WTC11 (cell line): ENCODE measurements at places on chromosomes 5 and 9. TPM values are rescaled to one million over a fixed set of nuclear protein-coding genes. Genes with fewer than 3 reads are reported as not detected.
A peak's percentile ranks its signal among the peaks of the same experiment; 100 is the strongest.

DNA sequence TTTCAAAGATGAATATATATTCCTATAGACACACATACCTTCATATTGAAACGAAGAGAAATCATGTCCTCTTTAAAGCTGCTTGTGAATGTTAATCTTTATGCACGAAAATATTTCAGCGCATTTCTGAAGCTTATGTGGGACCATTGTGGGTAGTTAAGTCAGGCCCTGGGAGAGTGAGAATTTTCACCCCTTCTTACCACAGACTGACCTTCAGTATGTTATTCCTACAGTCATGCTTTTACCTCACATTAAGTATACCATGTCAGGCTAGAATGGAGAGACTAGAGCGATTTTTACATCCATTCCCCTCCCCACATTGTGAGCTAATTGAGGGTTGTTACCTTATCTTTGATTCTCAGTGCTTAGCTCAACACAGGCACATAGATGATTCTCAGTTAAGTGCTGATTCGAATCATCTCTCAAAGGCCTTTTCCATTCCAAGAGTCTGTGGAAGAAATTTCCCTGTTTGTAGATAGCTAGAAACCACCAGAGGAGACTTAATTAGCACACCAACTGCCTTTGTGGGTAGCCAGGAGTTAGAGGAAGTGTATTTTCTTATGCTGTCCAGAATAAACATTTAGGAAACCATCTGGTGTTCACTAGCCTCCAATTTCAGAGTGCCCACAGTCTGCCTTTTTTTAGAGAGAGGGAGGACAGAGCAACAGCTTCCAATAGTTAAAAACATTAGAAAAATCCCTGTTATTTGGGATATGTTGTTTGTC is 110.5 kb downstream of the MEGF10 start:
- DNase-seq: no peak

GRCh38 chr9:136942881-136943230 is 1.7 kb downstream of the FBXW5 start:
- DNase-seq: no peak

DNA sequence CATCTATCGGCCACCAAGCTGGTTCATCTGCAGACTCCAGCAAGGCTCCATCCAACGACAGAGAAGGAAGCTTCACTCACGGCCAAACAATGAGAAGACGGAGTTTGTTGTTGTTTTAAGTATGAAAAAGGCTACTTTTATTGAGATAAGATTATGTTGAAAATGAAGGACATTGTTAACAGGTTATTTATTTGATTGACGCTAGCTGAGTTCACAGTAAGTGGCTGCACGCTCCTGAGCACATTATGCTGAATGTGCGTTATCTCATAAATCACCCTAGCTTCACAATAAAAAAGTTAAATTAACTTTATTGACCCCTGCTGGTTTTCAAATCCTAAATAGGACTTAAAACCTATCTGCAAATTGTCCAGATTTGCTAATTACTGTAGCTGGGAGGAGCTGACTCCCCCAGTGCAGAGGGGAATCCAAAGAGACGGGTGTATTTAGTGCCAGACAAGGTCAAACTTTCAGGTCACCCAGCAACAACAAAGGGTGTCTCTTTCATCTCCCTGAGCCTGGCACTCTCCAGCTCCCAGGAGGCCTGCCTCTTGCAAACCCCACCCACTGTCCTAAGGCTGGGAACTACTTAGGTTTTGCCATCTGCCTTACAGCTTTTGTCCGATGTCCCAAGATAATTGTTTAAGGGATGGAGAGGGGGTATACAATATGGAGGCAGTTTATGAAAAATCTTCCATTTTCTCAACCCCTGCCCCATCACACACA is 129.2 kb downstream of the ZDHHC21 start:
- no peak for DNase-seq

CDKN2B-AS1 gene
- 0.21 to 0.24 TPM in 2 of 3 replicates, not detected in the other for total RNA-seq

GRCh38 chr5:75538211-75538610 is 26.5 kb downstream of the POLK start:
- DNase-seq: no peak

- no peak for DNase-seq
These were observed 23.8 kb downstream of the NEUROG1 start for GRCh38 chr5:135511761-135512575.

DNA sequence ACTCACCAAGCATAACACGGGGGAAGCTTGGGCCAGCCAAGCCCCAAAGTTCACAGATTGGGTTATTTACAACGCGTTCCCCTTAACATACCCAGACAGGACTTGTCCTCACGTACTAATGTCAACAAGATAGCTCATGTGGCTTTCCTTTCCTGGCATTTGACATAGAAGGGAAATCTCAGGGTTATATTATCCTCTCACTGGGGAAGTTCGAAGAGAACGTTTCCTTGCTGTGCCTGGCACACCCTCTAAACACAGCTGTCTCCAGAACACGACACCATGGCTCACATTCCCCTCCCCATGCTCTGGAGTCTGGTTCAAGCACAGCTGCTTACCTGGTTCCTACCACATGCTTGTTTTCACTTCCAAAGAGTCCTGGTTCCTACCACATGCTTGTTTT is 46.8 kb upstream of the OTULINL start:
- no peak for DNase-seq

DNA sequence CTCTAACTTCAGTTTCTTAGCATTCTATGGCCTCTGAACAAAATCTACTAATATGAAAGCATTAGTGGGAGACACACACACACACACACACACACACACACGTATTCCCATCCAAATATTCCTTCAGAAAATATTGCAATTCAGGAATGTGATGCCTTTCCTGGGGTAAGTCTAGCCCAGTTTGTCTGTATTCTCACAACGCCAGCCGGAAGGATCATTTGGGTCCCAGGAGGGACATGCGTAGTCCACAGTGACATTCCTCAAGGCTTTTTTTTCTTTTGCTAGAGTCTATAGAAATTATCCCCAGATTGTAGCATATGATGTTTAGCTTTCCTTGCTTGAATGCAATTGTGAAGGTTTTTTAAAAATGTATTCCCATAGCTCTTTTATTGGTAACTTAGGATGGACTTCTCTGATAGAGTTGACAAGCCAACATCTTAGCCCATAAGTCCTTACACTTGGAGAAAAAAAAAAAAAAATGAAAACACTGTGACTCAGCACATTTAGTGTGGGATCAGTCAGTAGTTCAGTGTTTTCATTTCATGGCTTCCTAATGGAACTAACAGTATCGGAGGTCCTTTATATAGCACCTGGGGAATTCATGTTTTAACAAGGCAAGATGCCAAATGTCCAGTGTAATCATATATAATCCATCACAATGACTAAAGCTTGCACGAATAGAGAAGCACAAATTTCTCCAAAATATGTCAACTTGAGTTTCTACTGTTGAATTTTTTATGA is 316.5 kb downstream of the DIRAS2 start:
- DNase-seq: no peak

DNA sequence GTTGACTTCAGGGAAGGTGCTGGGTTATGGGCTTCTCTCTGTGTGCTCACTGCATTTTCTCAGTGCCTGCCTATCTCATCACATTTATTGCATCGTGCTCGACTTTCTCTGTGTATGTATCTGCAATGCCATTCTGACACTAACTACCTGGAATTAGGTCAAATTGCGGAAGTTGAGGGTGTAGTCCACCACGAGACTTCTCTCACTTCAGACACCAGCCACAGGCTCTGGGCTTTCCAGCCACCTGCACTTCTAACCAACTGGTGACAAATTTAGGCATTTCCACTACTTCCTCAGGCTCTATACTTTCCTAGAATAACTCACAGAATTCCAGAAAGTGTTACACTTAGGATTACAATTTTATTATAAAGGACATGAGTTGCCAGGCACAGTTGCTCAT is 188.6 kb upstream of the ZNF608 start:
- no peak for DNase-seq

GRCh38 chr5:160667160-160667559 is 184.9 kb downstream of the ATP10B start:
- DNase-seq: no peak

NR6A1 gene
- total RNA-seq: 164 to 222 TPM (median 218 TPM) in 3 replicates

WDR38 gene
- total RNA-seq: not detected in 3 replicates

DNA sequence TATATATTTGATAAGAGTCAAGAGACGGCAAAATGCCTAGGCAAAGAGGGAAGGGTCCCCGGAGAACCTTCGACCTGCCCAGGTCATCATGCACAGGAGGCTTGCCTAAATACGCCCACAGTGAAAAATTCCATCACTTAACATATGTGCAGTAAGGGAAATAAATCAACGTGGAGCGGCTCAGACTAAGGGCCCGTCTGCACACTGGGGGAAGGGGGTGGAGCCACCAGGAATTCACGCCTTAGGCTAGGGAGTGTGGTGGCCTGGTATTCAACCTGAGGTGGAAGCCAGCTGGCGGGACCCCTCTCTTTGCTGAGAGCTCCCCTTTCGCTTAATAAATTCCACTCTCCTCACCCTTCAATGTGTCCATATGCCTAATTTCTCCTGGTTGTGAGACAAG is 8.3 kb downstream of the PTBP3 start:
- peak; percentile 59 for DNase-seq

TSPAN17 gene
- 45.7 to 47.8 TPM (median 46.1 TPM) in 3 replicates for total RNA-seq

HMHB1 gene
- not detected in 3 replicates for total RNA-seq

CBY3 gene
- 0.25 to 0.37 TPM (median 0.25 TPM) in 3 replicates for total RNA-seq

TMEM174 gene
- total RNA-seq: not detected in 3 replicates

TRIM52 gene
- total RNA-seq: 7.8 to 10.1 TPM (median 8.7 TPM) in 3 replicates

DIPK1B gene
- 45.4 to 49.8 TPM (median 48.9 TPM) in 3 replicates for total RNA-seq

GRCh38 chr5:74378464-74378863 is 262.1 kb downstream of the ENC1 start:
- no peak for DNase-seq

DNA sequence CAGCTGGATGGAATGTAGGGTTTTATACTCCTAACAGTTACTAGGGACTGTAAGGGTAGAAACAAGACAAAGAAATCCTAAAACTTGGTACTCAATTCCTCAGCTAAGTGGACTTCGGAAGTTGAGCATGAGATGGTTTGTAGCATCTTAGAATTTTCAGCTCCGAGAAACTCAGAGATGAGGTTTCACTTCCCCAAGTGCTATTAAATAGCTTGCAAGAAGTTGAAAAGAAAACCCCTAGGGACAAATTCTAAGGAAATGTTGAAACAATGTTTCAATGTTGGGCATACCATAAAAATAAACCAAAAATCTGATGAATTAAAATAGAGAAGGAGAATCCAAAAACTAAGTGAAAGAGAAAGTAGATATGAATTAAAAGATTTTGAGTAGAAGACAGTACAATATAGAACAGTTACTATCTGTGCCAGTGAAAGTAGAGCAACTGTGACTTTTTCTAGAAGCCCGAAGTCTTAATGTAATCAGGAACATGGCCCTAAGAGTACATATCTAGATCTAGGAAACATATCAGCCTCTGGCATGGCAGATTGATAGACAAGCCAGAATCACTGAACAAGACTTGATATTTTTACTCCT is 308.6 kb upstream of the RGMB start:
- no peak for DNase-seq

GRCh38 chr9:89955144-89955543 is 350.3 kb downstream of the GADD45G start:
- DNase-seq: no peak

PCDHA4 gene
- 5.4 to 6.3 TPM (median 5.6 TPM) in 3 replicates for total RNA-seq

TXNDC8 gene
- not detected in 3 replicates for total RNA-seq

DNA sequence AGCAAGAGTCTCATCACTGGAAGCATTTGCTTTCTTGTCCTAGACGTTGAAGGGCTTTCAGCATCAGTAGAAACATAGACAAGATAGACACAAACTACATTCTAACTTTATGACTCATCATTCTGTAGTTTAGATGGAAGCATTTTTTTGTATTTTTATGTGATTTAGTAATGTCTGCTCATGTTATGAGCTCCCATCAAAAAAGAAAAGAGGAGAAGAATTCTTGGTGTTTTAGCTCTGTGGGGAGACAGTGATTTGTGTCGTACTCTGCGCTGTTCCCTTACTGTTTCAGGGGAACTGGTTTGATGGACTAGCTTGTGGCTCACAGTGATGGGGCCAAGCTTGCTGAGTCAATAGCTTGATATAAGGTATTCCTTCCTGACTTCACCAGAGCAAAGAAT is 159.2 kb upstream of the WWC1 start:
- DNase-seq: no peak

DNA sequence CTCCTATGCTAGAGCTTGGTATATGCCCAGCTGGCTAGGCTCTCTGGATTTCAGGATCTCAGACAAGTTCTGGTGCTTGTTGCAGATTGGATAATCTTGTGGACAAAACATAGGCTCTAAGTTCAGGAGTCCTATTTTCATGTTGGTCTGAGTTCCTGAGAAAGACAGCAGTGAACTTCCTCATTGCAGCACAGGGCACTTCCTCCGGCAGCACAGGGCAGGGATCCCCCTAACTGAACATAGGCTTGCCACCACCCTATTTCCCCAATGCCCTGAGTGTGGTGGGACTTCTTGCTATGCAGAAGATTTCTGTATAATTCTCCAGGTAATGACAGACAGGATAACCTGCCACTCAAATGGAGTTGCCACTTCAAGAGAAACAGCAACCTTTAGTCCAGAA is 220.1 kb downstream of the PIK3R1 start:
- no peak for DNase-seq

PCAT7 gene
- 6.5 to 7.4 TPM (median 7.4 TPM) in 3 replicates for total RNA-seq

TBC1D13 gene
- 20.8 to 23.2 TPM (median 21.6 TPM) in 3 replicates for total RNA-seq

GRCh38 chr9:86902991-86903733 is 44.1 kb downstream of the GAS1 start:
- peak; percentile 57 for DNase-seq

DNA sequence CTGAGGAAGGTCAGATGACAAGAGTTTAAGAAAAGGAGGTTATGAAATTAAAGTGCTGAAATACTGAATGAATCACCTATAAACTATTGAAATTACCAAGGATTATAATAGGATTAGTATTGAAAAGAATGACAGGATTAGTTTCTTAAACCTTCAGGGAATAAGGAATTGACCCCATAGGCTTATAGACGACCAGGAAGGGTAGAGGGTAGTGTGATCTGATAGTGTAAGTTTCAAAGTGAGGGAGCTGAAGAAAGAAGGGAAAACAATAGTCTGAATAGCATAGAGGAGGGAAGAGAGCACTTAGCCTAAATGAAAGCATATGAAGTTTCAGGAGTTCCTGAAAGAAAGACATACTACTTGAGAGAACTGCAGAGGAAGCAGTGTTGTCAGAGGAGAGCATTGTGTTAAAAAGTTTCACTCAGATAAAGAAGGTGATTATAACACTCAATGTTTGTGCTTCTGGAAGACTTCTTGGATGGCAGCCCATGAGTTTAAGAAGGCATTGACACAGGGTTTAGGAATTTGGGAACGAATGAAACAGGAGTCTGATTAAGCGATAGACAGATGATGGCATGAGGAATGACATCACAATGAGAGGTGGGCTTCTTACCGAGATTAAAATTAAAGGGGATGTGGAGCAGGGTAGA is 557.9 kb upstream of the GRAMD2B start:
- no peak for DNase-seq
